ENCODE measurements at places on chromosomes 6 and 20.

- no peak for DNase-seq
These were observed 224.3 kb downstream of the ALDH8A1 start for GRCh38 chr6:134725590-134725989.

- DNase-seq: no peak
These were observed 164.1 kb upstream of the SALL4 start for GRCh38 chr20:51966296-51966971.

- DNase-seq: no peak
These were observed 128.1 kb downstream of the MYLK4 start for GRCh38 chr6:2622671-2623070.

- DNase-seq: no peak
These were observed 80.6 kb downstream of the ATG5 start for GRCh38 chr6:106244931-106245330.

DNA sequence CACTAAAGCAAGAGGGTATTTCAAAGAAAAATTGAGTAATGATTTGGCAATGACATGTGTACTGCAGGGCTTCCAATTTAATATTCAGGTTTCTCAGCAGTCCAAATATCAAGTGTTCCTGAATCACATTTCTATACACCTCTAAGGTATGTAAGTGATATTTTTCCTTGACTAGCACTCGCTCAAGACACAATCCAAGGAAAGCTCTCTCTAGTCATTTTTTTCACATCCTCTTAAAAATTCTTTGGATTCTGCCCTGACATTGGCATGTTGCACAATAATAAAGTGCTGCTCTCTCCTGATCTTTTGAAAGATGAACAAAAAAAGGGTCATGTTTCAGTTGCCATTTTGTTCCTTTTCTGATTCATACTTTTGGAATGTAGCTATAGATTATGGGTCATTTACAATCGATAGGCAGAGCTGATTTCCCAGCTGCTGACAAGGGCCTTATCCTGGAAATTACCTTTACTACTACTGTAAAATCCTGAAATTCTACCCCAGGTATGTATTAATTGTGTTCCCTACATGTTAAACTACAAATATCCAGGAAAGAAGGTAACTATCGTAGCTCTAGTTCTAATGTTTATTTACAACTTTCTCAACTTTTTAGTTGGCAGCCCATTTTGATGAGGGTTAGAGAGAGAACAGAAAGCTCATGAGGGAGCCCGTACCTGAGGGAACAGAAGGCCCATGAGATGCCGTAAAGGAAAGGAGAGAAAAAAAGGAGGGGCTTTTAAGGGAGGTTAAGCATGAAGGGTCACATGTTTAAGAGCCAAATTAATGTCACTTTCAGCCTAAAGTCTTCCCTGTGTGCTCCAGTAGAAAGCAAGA lies 22.2 kb upstream of the ADGRG6 start:
- no peak for DNase-seq

DNA sequence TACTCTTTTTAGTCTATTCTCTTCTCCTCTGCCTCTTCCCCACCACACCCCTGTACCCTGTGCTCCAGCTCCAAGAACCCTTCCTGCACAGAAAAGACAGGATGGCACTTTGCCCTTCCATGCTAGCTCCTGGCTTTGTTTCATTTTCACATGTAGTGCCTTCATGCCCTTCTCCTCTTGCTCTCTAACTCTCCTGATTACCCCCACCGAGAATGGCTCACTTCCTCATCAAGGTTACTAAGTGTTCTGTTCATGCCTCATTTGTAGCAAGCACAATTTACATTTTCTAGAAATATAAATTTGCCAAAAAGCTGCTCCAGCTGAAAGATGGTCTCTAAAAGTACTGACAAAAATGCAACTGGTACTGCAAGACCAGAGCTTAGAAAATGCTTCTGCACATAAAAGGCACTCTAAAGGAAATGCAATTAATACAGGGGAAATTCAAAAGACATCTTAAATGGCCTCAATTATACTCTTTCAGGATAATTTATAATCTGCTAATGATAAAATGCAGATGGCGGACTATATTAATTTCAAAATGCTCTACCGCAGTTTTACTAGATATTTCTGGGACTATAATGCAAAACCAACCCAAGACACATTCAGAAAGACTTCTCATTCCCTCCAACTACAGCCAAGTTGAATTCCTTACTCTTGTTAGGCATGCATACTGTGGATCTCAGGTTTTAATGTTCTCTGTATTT lies 570.2 kb downstream of the PRKN start:
- DNase-seq: no peak

All from NCI-H2081 treated with DMSO at 0.1 percent for 48 hours (cell line).